ENCODE measurements at places on chromosomes 3 and 15. TPM values are rescaled to one million over a fixed set of nuclear protein-coding genes. Genes with fewer than 3 reads are reported as not detected.

The CKMT1A gene
- total RNA-seq, result 4.7 TPM

The IGSF11 gene
- 8.9 TPM for total RNA-seq

The GOLGA6A gene
- not detected for total RNA-seq

The BCL2A1 gene
- total RNA-seq, result 0.49 TPM

The XRN1 gene
- total RNA-seq, result 39.3 TPM
